ENCODE measurements at places on chromosomes 12 and 14.

GRCh38 chr12:105222726-105223351 is 13.1 kb downstream of the APPL2 start:
- DNase-seq, result no peak

- DNase-seq, result no peak
Observed at GRCh38 chr12:64556231-64556630, 54.1 kb upstream of the RASSF3 start.

DNA sequence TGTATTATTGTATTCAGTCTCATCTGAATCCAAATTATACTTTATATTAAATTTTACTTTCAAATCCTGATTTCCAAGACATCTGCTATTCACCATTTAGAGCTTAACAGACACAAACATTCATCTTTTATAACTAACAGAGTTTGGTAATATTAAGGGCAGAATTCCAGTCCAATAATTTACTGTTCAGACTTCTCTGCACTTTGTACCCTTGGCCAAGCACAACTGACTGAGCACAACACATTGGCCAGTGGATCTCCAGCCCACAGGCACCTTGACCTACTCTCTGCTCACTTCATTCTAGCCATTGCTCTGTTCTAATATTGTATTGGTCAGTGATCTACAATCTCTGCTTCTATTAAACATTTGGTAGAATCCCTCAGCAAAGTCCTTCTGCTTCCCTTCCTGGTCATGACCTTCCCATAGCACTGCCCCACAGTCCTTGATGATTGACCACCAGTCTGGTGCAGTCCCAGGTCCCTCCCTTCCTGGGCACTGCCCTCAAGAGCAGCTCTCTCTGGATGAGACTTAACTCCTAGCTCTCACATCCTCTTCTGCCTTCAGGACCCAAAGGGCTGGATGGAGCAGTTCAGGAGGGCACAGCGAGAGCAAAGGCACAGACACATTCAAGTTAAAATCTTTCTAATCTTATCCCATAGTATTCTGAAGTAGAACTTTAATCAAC is 97.7 kb upstream of the OVCH1 start:
- no peak for DNase-seq

GRCh38 chr12:10110256-10110844 is 11.6 kb upstream of the CLEC1A start:
- no peak for DNase-seq

DNA sequence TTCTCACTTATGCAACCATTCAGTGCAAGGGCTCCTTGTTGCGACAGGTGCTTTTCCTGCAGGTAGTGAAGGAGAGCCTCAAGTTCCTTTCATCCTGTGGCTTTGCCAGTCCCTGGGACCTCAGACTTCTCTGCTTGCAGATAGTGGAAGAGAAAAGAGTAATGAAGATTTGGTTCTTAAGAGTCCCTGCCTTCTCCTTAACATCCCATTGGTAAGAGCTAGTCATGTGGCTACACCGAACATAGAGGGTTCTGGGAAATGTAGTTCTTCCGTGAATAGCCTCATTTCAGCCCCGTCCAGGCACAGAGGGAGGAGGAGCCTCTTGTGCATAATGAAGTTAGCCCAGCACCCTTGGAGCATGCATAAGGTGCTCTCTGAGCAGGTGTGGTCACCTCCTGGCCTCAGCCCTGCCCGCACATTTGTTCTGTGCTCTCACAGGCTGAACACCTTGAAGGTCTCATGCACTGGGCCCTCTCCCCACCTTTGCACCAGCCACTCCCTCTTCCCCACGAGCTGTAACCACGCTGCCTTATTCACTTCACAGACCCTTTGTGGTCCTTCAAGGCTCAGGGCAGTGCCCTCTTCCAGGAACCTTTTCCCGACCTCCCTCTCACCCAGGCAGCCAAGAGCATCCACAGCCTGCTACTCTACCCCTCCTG is 134.0 kb downstream of the BCL11B start:
- no peak for DNase-seq
